ENCODE measurements at places on chromosomes 2 and 18.

DNA sequence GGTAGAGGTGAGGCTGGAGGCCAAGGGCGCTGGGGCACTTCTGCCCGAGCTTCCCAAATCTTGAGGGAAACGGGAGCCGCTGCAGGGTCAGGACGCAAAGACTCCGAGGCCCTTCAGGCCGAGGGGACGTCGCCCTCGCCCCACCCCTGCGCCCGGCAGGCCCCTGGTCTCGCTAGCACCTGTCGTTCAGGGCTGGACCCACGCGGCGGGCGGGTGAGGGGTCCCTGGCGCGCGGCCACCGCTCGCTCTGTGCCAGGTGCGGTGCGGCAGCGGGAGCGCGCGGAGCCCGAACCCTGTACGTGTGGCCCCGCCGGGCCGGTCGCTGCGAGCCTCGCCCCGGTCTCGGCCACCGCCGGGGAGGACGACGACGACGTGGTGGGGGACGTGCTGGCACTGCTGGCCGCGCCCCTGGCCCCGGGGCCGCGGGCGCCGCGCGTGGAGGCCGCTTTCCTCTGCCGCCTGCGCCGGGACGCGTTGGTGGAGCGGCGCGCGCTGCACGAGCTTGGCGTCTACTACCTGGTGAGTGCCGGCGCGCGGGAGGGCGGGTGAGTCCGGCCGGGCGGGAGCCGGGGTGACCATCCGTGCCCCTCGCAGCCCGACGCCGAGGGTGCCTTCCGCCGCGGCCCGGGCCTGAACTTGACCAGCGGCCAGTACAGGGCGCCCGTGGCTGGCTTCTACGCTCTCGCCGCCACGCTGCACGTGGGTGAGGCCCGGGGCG lies 4.9 kb downstream of the ERFE start:
- DNase-seq, result no peak

DNA sequence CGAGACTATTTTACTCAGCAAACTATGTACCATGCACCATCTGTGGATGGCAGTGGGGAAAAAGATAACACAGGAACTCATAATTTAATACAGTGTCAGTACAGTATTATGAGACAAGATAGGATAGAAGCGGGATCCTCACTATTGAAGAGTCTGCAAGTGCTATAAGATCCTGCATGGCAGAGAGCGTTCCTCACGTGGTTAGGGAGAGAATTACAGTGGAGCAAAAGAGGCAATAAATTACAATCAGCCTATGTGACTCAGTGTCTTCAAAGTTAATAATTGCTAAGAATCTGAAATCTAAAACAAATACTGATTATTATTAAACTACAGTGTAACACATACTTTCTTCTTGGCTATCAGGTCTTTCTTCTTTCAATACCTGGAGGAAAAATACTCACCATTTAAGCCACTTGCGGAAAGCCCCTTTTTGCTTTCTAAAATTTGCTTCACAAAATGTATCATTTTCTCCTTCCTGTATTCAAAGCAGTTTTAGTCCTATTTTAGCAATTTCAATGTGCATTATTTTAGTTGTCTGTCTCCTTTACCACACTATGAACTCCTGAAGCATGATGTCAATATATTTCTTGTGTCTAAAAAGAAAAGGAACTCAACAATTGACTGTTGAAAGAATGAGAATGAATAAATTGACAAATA lies 342.9 kb downstream of the SPAG16 start:
- no peak for DNase-seq

DNA sequence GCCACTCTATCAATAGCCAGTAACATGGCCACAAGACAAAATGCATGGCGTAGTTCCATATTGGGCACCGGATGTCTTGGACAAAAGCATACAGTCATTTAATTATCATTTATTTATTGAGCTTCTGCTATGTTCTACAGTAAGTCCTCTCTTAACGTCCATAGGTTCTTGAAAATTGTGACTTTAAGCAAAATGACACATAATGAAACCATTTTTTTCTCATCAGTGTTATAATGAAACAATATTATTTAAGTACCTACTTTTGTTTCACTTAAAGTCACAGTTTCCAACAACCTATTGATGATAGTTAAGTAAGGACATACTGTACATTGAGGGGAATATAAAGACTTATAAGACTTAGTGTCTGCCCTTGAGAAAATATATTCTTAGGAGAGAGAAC lies 84.9 kb downstream of the XRCC5 start:
- DNase-seq, result no peak

DNA sequence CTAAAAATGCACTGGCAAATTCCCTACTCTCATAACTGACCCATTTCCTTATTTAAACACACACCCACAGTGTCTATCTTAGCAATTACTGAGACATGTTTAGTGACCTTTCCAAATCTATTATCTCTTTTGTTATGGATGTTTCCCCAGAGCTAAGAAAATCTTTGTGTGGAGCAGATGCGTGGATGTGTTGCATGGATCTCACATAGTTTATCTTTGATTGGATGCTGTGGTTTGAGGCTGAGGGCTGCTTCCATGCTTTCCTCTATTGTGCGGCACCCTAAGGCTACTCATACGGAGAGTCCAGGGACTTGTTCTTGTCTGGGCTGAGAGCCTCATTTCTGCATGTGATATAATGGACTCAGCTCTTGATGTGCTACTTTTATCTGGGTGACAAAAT lies 4.7 kb downstream of the ANKZF1 start:
- no peak for DNase-seq

- no peak for DNase-seq
Observed at GRCh38 chr2:15119722-15120175, 441.4 kb downstream of the NBAS start.

GRCh38 chr2:231597014-231597611 lies 4.4 kb downstream of the TEX44 start:
- DNase-seq, result no peak

GRCh38 chr2:6683516-6683915 lies 182.2 kb downstream of the CMPK2 start:
- no peak for DNase-seq

GRCh38 chr2:168543037-168543436 lies 87.0 kb downstream of the CERS6 start:
- no peak for DNase-seq

- no peak for DNase-seq
Observed at GRCh38 chr2:206558492-206558891, 83.8 kb upstream of the FAM237A start.

DNA sequence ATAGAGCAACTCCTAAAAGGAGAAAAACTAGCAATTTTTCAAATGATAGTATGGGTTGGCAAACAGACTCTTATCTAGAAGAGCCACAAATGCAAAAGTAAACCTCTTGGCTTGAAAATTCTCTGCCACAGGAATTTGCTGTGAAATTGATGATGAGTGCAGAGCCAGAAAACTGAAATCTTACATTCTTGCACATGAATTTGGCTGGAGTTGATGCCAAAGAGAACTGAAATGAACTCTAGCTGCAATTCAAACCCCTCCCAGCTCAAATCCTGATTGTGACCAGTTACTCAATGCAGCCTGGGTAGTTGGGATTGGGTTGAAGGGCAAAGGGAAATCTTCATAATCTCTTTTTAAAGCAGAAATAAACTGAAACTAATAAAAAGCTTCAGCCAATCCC lies 266.6 kb downstream of the PDE11A start:
- DNase-seq, result no peak

GRCh38 chr2:45176390-45176789 lies 167.1 kb upstream of the SIX2 start:
- DNase-seq, result no peak

DNA sequence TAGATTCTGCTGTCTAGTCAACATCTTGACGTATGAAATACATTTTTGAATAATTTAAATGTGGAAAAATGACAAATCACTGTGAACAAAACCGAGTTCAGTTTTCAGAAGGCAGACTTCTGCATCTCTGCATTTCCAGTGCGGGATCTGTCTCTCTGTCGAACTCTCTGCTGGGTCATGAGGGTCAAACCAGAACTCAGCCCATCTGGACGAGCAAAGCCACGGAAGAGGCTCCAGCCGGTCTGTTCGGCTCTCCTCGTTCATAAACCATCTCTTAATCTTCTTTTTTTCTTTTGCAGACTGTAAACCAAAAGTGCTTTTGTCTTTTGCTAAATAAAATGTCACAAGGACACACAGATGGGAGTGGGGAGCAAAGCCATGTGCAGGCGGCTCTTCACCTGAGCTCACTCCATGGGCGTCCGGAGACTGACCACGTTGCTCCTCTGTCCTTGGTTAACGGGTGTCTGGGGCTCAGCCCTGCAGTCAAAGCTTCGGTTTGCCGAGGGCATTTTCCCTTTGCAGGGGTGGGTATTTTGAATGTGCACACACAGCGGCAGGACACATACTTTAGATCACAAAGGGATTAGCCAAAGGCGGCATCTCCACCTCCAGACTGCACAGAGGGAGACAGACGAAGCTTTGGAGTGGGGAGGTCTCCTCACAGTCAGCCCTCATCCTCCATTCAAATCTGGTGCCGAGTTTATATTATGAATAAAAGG lies 737.9 kb upstream of the SALL3 start:
- no peak for DNase-seq

GRCh38 chr2:165562233-165562632 lies 92.7 kb downstream of the CSRNP3 start:
- no peak for DNase-seq

DNA sequence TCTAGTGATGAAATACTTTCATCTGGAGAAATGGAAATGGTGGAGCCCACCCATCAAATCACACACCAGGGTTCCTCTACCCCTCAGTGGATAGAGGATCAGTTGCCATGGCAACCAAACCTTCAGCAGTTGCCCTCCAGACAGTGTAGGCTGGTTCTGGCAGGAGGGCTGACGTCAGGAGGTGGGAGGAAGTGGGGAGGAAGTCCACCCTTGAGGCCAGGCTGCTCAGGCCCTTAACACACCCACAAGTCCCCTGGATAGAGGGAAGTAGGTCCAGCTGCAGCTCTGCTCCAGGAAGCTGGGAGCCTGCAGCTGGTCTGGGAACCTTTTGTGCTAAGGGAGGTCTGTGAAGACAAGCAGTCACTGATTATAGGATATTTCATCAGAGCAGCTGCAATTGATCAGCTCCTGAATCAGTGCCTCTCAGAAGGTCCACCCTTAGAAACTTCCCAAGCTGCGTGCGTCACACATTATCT lies 186.6 kb downstream of the MTX2 start:
- no peak for DNase-seq

- DNase-seq, result no peak
Observed at GRCh38 chr2:218368621-218369153, 12.0 kb downstream of the CATIP start.

GRCh38 chr2:120401275-120402066 lies 55.5 kb downstream of the INHBB start:
- DNase-seq, result no peak

DNA sequence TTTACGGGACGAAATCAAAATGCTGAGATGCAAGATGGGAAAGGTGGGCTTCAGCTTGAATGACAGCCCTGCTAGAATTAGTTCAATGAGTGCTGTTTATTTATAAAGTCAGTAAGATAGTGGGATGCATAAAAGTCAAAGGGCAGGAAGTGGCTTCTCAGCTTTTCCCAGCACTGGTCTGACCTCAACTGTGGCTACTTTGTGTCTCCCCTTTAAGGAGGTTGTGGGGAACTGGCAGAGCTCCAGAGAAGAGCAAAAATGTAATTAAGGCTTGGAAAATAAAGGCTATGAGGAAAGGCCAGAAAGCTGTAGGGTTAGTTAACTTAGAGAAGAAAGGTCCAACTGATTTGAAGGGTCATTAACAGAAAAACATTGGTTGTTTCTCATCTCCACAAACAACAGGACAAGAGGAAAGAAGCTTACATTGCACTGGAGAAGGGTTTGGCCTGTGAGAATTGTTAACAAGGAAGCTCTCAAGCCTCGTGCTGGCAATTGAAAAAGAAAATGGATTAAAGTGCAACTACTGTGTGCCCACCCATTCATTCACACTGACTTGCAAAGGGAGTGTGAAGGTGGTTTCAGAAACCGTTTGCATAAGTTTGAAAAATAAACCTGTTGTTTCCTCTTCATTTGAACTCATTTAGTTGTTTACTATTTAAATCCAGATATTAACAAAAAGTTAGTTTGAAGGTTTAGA lies 68.8 kb upstream of the CD28 start:
- peak; percentile 7 for DNase-seq

- DNase-seq, result no peak
Observed at GRCh38 chr2:72198532-72199241, 51.0 kb upstream of the CYP26B1 start.

DNA sequence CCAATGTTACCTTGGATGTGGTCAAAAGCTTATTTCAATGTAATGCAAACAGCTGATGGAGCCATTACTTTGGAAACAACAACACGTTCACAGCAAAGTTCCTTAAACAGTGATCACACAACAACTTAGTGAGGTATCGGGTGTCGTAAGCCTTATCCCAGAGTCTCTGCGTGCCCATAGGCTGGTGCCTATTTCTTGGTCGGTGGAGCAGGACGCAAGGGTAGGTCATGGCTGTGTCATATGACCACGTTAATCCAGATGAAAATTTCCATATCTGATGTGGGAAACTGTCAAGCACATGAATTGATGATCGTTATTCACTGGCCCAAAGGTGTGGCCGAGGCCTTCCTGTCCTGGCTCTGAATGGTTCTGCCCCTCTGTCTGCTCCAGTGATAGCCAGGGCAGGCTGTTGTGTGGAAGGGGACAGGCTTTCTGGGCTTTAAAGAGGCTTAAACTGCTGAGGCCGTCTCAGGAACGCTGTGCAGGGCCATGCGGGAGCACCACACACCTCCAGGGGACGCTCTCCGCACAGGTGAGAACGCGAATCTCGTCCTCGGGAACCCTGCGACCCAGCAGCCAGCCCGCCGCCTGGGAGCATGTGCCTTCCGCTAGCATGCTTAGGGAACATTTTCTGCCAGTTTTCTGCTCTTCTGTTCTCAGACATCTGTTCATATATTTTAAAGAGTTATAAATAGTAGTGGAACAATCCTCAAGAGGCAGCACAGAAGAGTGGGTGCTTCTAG lies 90.6 kb downstream of the KCTD1 start:
- no peak for DNase-seq

- DNase-seq, result peak; percentile 78
Observed at GRCh38 chr2:74834792-74835755, 1.1 kb downstream of the HK2 start.

DNA sequence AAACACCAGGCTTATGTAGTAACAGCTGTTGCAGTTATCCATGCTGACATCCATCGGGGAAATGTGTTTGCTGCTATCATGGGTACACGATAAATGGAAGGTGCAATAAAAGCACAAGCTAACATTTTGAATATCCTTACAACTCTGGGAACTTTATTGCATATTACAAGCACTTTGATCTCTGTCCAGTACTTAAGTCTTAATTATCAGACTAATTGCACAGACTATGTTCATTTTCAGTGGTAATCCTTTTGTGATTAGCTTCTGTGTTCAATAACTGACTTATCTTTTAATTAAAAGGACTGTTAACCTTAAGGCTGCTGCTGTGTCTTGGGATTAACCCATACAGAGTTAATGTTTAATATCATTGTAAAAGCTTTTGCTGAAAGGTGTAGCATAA lies 101.4 kb upstream of the ATP5MC3 start:
- DNase-seq, result no peak

GRCh38 chr2:15334644-15335326 lies 226.3 kb downstream of the NBAS start:
- no peak for DNase-seq

- DNase-seq, result no peak
Observed at GRCh38 chr18:59072727-59073421, 66.8 kb upstream of the SEC11C start.

DNA sequence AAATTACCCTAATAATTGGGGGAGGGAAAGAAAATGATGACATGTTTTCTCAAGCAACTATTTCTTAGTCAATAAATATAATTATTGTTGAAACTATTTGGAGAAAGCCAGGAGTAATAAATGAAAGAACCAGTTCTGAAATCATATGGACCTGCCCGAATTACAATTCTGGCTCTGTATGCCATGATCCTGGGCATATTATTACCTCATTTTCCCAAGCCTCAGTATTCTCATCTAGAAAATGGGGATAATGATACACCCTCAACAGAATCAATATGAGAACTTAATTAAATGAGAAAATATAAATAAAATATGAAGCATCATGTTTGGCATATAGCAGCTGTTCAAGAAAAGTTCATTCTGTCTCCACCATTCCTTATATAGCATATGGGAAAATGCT lies 22.9 kb downstream of the ARHGEF33 start:
- no peak for DNase-seq

All from activated T-cell treated with anti-CD3 and anti-CD28 coated beads, Interleukin-2, amount 50 U/mL, for 72 hours (primary cell).